NCI-H2107 (cell line): ENCODE measurements at places on chromosomes 16 and 17.

GRCh38 chr17:74972973-74973328 lies 392 bp upstream of the HID1 start:
- DNase-seq: no peak

GRCh38 chr16:81814751-81815428 lies 35.8 kb downstream of the PLCG2 start:
- DNase-seq: no peak

GRCh38 chr16:89346869-89347268 lies 129.4 kb downstream of the ZNF778 start:
- DNase-seq: no peak

DNA sequence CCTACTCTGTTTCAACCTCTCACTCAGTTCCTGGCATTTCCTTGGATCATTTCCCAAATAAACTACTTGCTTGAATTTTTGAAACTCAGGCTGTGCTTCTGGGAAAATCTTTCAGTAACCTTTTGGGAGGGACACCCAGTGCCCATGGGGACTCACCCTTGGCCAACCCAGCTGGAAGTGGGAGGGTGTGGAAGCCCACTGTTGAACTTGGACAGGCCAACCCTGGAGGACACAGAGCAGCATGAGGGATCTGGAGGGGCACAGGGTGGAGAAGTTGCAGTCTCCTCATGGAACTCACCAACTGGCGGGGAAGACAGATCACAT lies 11.2 kb downstream of the RTN4RL1 start:
- no peak for DNase-seq

DNA sequence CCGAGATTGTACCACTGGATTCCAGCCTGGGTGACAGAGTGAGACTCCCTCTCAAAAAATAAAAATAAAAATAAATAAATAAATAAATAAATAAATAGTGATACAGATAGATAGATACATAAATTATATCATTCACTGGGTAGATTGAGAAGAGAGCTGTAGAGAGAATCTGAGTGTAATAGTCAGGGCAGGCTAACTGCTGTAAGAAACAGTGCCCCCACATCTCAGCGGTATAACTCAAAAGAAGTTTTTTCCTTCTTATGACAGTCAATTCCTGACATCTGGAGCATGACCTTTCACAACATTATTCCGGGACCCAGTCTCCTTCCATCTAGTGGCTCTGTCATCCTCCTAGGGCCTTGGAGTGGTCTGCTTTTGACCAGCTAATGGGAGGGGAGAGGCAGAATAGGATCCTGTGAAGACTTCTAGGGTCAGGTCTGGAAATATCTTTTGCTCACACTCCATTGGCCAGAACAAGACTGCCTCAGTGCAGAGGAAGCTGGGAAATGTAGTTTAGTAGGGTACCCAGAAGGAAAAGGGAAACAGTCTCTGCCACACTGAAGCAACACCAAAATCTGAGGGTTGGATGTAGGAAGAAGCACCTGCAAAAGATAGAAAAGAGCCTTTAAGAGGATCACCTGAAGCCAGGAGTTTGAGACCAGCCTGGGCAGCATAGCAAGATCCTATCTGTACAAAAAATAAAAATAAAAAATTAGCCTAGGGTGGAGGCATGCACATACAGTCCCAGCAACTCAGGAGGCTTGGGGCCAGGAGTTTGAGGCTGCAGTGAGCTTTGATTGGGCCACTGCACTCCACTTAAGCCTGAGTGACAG lies 3.0 kb upstream of the QPRT start:
- DNase-seq: no peak

DNA sequence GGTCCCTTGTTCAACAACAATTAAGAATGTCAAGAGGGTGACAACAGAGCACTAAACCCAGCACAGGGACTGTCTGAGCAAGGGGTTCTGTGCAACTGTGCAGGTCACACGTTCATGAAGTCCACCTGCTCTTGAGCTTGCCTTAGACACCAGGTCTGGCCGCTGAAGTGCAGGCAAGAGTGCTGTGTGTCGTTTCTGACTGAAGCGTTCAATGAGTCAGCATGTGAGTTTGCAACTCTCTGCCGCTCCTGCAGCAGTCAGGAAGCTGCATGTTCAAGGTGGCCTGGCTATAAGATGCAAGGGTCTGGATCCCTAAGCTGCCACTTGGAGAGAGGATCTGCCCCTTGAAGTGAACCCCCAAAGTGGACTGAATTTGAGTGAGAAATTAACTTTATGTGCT lies 332.7 kb upstream of the HSBP1 start:
- no peak for DNase-seq

GRCh38 chr16:21524068-21524751 lies 75.2 kb upstream of the METTL9 start:
- no peak for DNase-seq

GRCh38 chr16:70782237-70782636 lies 18.7 kb downstream of the VAC14 start:
- no peak for DNase-seq

DNA sequence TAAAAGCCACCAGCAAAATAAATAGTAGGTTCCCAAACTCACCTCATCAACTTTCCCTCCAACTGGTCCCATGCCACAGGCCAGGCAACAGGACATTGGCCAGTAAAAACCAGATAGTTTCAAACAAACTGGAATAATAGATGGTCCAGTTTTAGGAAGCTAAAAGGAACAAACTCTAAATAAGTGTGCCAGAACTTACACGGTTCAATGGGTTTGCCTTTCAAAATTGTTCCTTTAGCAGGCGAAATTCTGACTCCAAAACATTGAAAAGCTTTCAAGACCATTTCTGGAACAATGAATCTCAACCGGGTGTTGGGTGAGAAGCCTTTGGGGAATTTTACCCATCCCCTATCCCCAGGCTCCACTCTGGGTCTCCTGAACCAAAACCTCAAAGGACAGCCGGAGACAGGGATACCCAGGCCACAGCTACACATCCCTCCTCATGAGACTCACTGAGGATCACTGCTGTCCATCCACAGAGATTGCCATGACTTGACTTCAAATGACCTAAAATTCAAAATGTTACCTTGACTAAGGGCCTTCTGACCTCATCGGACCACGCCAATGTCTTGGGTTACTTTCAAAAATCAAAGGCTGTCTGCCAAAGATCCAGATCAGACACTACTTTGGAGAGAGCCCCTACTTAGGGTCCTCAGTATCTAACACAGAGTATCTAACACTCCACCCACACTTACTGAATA lies 13.0 kb downstream of the AXIN2 start:
- no peak for DNase-seq

DNA sequence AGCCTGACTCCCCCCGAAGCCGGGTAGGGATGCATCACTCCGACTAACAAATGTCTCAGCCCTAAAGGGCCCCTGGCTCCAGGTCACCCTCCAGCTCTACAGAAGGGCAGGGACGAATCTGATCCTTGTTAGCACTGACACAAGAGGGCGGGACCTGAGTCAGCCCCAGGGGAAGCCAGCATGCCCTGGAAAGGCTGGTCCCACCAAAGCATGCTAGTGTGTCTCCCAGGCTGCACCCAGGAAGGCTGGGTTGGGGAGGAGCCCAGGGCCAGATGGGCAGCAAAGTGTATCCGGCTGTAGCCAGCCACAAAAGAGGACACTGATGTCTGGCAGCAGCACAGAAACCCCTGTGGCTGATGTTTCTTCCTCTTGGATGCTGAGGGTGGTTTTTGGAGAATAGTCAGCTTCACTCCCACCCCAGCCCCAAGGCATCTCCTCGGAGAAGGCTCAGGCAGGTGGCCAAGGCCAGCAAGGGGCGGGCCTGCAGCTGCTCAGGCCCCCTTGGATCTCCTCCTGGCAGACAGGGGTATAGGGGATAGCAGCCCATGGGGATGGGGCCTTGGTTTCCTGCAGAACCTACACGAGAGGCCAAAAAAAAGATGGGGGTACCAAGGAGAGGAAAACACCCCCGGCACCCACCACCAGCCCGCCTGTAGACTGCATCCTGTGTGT lies 11.0 kb downstream of the NATD1 start:
- no peak for DNase-seq

GRCh38 chr17:38657824-38658740 lies 16.7 kb downstream of the EPOP start:
- DNase-seq: no peak

DNA sequence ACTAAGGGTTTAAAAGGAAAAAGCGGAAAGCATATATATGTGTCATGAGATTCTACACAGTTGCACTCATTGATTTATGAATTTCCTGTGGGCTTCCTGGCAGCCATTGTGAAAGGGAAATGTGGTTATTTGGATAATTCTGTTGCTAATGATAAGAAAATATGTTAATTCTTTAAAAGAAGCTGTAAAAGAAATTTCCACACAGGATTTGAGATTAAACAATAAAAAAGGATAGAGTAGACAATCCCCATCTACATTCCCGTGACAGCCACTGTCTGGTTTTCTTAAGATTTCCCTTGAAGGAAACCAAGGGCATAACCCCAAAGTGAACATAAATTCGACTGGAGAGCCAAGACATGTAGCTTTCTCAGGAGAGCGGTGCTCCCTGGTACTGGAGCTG lies 397.5 kb downstream of the CPPED1 start:
- no peak for DNase-seq

GRCh38 chr16:3131755-3132377 lies 3.0 kb upstream of the ZNF213 start:
- DNase-seq: peak; percentile 14

- no peak for DNase-seq
Observed at GRCh38 chr17:21036361-21036881, 6.4 kb downstream of the USP22 start.
